Activated T-cell treated with anti-CD3 and anti-CD28 coated beads for 1 hour (primary cell): ENCODE measurements at places on chromosomes 4 and X.

- no peak for DNase-seq
Observed at GRCh38 chr4:24044610-24045589, 155.1 kb upstream of the PPARGC1A start.

DNA sequence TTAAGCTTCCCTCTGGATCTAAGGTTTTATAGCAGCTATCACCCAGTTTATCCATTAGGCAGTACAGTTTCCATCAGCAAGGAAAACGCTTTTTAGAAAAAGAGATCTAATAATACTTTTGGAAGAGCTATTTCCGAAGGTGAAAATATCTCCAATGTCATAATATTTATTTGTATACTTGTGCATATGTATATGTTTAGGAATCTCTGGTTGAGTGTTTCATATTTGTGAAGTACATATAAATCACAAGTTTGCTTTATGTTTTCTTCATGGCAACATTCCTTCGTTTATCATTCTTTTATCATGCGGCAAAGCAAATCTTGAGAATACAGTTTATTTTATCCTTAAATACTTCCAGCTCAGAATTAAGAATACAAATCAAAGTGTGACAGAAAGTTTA lies 6.2 kb upstream of the PCDH18 start:
- no peak for DNase-seq

DNA sequence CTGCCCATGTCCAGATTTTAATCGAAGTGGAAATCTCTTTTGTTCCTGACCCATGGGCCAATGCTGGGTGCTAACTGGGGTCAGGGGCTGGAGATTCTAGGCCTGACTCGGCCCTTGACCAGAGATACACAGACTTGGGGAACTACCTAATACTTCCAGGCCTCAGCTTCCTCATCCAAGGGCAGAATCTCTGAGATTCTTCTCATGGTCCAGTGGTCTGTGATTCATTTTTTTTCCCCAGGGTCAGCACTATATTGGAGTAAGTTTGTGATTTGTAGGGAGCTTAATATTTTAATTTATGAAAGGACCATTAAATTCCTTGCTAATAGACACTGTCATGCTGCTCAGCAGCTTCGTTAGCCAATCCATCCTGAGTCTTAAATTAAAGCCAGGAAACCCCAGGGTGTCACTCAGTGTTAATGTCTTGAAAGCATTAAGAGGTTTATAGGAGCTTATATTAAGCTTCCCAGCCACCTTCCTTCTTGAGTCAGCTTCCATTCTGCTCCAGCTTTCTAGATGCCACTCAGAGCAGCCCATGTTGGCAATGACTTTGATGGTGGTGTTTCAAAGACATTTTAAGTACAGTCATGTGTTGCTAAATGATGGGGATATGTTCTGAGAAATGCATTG lies 27.0 kb upstream of the PROM1 start:
- DNase-seq, result no peak

DNA sequence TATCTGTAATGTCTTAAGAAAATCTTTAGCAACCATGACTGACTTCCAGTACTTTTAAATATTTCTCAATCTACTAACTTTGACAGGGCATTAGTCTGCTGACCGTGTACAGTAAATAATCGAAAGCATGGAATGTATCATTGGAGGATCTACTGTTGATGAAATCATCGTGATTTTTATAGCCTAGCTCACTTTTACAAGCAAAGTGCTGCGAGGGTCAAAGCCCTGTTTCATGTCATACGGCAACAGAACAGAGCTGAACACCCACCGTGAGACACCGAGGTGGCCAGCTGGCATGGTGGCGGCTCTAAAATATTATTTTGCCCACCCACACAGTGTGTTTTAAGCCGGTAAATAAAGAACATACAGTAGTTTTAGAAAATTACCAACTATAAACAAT lies 679.3 kb downstream of the FAT4 start:
- no peak for DNase-seq

GRCh38 chrX:112760697-112761096 lies 79.9 kb downstream of the AMOT start:
- no peak for DNase-seq

- DNase-seq, result no peak
Observed at GRCh38 chrX:11321986-11322385, 28.8 kb downstream of the AMELX start.

DNA sequence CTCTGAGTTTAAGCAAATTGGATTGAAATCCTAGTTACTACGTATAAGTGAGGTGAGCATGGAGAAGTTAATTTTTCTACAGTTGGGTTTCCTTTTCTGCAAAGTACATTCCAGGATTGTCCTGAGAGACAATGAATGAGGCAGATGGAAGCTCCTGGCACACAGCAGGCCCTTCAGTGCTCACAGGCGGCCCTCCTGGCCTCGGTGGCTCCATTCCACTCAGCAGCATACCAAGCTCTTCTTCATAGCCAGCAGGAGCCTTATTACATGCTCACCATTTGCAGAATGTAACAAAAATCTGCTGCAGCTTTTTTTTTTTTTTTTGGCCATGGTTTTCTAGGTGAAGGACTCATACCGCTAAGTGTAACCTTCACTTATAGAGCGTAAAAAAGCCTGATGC lies 113.2 kb upstream of the FAM9B start:
- DNase-seq, result no peak
